Heart left ventricle (tissue), 16 donors: ENCODE measurements at places on chromosomes 5 and 9. TPM values are rescaled to one million over a fixed set of nuclear protein-coding genes. Genes with fewer than 3 reads are reported as not detected.
A peak's percentile ranks its signal among the peaks of the same experiment; 100 is the strongest.

- peaks cover 23% of the 10 kb centered on the region for H3K4me1 ChIP-seq
- no peak overlapping the region for H3K4me3 ChIP-seq
- DNase-seq = no peak
- H3K27ac ChIP-seq = no peak overlapping the region
- no peaks in the 10 kb centered on the region for H3K27me3 ChIP-seq
Observed at GRCh38 chr5:58263296-58263695, 196.6 kb downstream of the PLK2 start.

GRCh38 chr9:114303571-114303970 lies 19.3 kb upstream of the ORM1 start:
- H3K27ac ChIP-seq = no peak overlapping the region
- peaks cover 18% of the 10 kb centered on the region for H3K36me3 ChIP-seq
- H3K27me3 ChIP-seq = no peaks in the 10 kb centered on the region
- H3K4me1 ChIP-seq = peaks cover 4% of the 10 kb centered on the region
- no peak overlapping the region for H3K4me3 ChIP-seq

DNA sequence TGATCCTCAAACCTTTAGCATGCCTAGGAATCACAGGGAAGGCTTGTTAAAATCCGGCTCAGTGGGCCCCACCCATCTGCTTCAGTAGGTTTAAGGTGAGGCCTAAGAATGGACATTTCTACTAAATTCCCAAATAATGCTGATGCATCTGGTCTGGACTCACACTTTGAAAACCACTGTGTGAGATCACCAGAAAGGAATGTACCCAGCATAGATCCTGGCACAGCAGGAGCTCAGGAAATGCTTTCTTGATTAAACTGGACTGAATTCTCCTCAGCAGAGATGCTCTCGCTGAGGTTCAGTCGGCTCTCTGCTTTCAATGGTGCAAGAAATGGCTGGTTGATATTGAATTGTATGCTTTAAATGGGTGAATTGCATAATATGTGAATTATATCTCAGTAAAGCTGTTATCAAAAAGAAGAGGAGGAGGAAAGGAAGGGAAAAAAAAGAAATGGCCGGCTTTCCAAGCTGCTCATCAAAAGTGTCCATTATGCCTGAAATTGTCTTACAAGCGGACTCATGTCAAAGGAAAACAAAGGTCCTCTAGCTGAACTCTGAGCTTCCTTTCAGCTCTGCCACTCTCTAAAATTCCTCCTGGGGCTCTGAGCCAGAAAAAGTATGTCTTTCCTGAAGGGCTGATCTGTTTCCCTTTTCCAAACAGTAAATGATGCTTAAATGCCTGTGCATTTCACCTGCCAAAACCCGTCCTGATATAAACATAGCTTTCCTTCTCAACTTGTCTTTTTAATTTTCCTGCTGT lies 77.6 kb upstream of the SAP30L start:
- H3K4me3 ChIP-seq = no peak overlapping the region
- no peaks in the 10 kb centered on the region for H3K27me3 ChIP-seq
- peak overlapping the region; percentile 29 for H3K27ac ChIP-seq

DNA sequence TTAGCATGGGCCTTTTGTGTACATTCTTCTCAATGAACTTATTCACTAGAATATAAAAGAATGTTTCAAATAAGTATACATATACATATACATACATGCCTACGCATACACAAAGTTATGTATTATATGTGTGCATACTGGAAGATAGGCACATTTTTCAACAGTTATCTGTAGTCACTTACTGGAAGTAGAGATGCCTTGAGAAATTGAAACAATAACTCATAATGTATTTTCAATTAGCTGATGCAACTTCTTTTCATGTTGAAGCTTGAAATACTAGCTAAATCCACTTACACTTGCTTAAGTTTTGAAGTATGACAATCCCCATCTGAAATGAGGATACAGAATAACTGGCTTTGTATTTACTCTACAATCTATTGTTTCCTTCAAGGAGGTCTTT lies 469.0 kb upstream of the PTGER4 start:
- no peak overlapping the region for H3K27ac ChIP-seq

IL13 gene
- total RNA-seq = not detected

DNA sequence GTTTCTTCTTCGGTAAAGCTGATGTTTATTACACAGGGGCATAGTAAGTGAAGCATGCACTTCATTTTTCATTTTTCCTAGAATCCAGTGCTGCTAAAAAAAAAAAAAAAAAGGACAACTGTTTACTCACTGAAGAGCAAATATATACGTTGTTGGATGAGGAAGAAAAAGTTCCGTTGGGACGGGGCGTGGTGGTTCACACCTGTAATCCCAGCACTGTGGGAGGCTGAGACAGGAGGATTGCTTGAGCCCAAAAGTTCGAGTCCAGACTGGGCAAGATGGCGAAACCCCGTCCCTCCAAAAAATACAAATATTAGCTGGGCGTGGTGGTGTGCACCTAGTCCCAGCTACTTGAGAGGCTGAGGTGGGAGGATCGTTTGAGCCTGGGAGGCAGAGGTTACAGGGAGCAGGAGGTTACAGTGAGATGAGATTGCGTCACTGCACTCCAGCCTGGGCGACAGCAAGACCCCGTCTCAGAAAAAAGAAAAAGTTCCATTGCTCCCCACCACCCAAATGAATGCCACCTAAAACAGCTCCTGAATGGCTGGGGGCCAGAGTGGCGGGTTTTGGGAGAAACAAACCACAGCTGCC lies 60.1 kb upstream of the GNE start:
- no peak for DNase-seq
- H3K27me3 ChIP-seq = no peaks in the 10 kb centered on the region
- no peak overlapping the region for H3K27ac ChIP-seq
- H3K36me3 ChIP-seq = no peaks in the 10 kb centered on the region
- no peaks in the 10 kb centered on the region for H3K4me1 ChIP-seq

- H3K27ac ChIP-seq = no peak overlapping the region
- H3K4me3 ChIP-seq = no peak overlapping the region
- H3K4me1 ChIP-seq = no peaks in the 10 kb centered on the region
- H3K36me3 ChIP-seq = no peaks in the 10 kb centered on the region
- no peak for DNase-seq
Observed at GRCh38 chr9:16030528-16031185, 477.8 kb downstream of the CCDC171 start.

GRCh38 chr5:68350176-68350575 lies 134.6 kb downstream of the PIK3R1 start:
- no peak for DNase-seq
- no peaks in the 10 kb centered on the region for H3K27me3 ChIP-seq
- no peaks in the 10 kb centered on the region for H3K36me3 ChIP-seq

LCN15 gene
- total RNA-seq = 0.64 TPM
